ENCODE measurements at places on chromosomes 5 and 9.

- no peak for DNase-seq
Measured at GRCh38 chr5:116418016-116418415, 156.6 kb downstream of the SEMA6A start.

DNA sequence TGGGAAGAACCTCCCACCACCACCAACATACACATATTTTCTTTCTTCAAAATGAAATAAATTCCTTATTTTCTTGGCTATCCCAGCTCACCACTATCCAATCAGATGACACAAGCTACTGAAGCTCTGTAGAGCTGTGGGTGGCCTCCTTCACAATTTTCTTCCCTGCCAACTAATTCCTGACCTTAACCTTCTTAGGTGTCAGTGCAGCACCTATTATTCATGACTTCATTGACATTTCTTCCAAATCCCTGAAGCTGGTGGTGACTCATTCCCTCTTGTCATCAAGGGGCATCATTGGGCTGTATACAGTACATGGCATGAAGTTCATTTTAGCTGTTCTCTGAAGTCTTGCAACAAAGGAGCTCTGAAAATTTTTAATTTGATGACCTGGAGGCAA is 42.0 kb upstream of the ADRA1B start:
- DNase-seq: no peak

DNA sequence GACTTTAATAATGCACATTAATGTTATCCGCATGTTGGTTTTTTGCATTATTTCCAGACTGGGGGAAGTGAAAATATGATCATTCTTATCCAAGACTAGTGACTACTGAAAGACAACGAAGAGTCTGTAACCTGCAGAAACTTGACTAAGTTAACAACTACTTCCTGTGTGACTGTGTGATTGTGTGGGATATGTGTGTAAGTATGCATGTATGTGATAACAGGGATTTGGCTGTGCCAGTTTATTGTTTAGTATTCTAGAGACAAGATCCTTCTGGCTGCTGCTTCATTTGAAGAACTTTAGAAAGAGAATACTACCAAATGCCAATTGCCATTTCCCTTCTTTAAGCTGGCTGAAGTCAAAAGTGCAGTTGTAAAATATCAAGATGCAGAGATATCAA is 375.7 kb upstream of the PRR16 start:
- DNase-seq: no peak

- DNase-seq: no peak
Measured at GRCh38 chr5:10975945-10976344, 214.9 kb upstream of the DAP start.

DNA sequence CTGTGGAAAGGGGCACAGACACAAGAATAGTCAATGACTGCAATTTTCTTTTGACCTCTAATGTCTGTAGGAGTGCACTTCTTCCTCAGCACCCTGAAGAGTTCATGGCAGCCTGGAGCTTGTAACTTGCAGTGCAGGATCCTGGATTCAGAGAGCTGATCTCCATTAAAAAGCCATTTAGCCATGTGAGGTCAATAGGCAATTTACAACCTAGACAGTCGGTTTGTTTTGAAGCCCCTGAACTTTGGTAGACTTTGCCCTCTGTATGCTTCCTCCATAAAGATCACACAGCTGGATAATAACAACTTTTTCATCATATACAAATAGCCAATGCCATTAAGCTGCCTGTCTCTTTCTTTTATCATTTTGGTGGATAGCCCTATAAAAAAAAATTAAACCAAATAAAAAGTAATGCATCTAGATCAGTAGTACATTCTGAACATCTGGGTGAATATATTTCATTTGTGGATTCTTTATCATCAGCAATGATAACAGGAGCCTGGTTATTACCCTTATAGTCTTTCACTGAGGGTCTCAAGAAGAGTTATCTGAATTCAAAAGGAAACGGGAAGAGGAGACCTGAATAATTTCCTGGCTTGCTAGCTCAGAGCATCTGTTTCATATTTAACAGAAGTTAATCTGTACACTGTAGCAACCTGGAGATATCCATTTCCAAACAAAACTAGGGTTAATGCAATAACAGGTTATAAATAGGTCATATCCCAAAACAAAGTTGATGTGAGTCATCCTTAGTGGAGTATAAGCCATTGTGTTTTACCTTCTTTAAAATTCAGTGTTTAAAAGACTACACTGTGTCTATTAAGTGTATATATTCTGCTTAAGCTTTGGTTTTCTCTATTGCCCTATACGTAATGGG is 193.8 kb upstream of the ACTBL2 start:
- DNase-seq: no peak

DNA sequence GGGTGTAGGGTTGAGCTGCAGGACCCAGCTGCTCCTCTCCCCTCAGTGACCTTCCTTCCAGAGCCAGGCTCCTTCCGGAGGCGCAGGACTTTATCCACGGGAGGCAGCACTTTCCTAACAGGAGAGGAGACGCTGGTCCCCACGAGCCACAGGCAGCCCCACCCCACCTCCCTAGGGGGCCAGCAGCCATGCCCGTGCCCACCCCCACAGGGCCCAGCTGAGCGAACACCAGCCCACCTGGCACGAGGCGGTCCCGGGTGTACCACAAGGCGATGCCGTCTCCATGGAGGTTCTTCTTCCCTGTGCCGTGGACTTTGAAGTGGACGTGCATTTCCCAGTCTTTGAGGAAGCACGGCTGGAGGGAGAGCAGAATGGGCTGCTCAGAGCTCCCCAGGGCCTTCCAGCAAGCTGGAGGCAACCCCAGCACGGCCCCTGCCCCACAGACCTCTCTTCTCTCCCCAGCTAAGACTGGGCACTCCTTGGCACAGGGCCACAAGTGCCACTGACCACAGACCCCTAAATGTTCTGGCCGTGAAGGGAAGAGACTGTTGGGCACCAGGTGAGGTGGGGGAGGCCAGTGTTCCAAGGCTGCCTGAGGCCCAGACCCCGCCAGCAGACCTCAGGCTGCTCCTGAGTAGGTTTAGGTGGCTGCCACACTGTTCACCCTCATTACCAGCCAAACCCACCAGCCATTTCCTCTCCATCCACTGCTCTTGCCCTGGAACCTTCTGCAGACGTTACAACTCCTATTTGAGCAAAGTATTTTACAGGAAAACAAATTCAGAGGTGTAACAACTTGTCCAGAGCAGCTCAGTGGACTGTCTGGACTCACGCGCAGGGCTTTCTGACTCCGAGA is 13.0 kb downstream of the LMAN2 start:
- no peak for DNase-seq

GRCh38 chr5:151183456-151184245 is 26.1 kb upstream of the ANXA6 start:
- no peak for DNase-seq

GRCh38 chr5:97534166-97534565 is 351.1 kb upstream of the RIOK2 start:
- no peak for DNase-seq

DNA sequence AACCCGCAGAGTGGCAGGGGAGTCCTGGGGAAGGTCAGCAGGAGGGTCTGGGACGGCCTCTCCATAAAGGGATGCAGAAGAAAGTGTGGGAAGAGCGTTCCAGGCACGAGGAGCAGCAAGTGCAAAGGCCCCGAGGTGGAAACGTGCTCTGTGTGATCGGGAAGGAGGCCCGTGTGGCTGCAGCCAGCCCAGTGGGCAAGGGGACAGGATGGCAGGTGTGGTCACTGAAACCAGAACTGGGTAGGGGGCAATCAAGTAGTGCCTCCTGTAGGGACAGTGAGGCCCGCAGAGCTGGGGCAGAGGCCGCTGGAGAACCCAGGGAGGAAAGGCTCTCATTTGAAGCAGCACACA is 16.3 kb upstream of the LAMC3 start:
- DNase-seq: no peak

DNA sequence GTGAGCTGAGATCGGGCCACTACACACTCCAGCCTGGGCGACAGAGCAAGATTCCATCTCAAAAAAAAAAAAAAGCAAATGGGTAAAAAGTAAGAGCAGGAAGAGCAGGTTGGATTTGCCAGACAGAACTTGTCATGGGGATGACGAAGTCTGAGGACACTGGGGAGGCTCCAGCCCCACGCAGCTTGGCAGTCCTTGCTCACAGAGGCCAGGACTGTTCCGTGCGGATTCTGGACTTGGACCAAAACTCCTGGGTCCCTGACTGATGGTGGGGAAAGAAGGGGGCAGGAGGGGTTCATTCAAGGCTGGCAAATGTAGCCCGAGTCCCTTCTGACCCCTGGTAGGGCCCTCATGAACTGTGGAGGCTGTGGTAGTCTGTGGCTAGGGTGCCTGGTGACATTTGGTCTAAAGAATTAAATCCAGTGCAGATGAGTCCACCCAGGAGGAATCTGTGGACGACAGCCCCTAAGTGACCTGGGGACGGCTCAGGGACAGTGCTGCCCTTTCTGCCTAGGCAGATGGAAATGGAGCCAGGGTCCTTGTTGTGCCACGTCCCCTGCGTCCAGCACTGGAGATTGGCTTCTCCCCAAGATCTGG is 3.1 kb downstream of the FGD3 start:
- DNase-seq: no peak

GRCh38 chr5:98109561-98110006 is 663.9 kb upstream of the RGMB start:
- no peak for DNase-seq

GRCh38 chr5:80834710-80835109 is 125.5 kb upstream of the RASGRF2 start:
- no peak for DNase-seq

GRCh38 chr9:17799369-17799768 is 220.5 kb downstream of the SH3GL2 start:
- DNase-seq: no peak

- DNase-seq: no peak
Measured at GRCh38 chr5:161778796-161779195, 69.1 kb upstream of the GABRA1 start.

DNA sequence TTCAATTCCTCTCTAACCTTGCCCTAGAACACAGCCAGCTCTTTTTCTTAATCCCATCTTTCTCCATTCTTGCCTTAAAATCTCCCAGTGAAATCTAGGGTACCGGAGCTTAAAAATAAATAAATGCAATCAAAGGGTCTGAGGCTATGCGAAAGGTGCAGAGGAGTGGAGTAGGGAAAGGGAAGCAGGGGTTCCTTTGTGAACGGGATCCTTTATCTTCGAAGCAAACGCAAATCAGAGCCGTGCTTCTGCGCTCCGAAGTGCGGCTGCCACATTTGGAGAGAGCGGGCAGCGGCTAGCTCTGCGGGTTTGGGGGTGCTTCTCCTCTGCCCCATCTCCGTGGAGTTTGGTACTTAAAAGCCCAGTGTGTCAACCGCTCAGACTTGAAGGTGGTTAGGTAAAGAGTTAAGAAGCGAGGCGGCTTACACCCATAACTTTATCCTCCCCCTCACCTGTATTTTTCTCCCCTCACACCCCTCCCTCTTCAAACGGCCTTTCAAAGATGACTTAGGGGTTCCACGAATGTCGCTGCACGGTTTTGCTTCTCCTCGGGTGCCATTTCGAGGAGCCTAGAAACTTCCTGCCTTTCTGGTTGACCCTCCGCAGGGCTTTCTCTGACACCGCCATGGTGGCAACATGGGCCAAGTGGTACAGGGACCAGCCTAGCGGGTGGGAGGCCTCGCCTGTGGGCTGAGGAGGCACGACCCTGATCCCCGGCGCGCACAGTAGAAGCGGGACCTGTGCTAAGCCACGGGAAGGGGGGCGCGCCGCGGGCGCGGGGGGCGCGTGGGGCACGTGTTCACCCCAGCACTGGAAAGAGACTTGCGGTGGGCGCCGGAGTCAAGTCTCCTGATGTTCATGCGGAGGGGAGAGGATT is 31.7 kb upstream of the NFIB start:
- no peak for DNase-seq

GRCh38 chr5:2178071-2178477 is 295.3 kb upstream of the IRX4 start:
- DNase-seq: no peak

GRCh38 chr9:69466151-69466550 is 141.1 kb downstream of the ENTREP1 start:
- DNase-seq: no peak

DNA sequence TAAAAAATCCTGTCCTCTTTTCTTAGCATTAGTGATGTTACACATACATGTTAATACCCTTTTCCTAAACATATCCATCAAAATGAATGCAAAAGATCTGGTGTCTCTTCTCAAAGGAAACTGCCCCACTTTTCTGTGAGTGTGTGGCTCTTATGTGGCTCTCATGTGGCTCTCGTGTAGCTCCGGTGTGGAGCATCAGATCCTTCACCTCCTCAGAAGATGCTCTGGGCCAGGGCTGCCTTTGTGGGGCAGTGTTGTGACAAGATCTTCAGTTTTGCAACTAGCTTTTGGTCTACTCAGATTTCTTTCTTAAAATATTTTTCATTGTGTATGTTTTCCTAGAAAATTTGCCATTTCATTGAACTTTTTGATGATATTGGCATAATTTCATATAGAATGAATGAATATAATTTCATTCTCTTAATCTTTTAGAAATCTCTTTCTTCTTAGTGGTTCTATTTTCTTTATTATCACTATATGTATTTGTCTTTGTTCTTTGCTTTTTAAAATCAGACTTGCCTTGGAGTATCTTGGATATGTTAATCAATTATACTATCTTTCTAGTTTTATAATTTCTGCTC is 19.4 kb downstream of the GARNL3 start:
- DNase-seq: no peak

GRCh38 chr9:78923966-78924659 is 627.2 kb downstream of the PSAT1 start:
- DNase-seq: no peak

DNA sequence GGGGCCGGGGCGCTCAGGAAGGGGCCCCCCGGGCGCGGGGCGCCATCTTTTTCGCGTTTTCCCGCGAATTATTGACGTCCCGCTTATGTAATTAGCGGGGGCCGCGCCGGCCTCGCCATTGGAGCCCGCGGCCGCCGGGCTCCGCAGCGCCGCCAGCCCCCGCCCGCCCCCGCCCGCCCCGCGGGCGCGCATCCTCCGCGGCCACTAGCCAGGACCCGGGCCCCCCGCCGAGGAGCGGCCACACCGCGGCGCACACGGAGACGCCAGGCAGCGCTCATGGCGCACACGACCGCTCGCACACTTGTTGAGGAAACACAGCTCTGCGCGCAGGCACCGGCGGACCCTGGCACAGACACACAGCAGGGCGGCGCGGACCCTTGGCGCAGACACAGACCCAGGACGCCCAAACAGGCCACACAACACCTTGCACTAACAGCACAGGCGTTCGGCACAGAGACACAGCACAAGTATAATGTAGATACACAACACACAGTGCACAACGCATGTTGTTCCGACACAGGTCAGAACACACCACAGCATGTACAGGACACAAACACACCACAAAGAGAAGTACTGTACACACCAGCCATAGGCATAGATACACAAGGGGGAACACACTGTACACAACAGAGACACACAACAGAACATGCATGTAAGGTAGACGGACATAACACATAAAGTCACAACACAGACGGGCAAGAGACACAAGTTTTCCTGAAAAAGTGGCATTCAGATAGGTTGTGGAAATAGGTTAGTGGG is 467 bp upstream of the PHF19 start:
- DNase-seq: no peak

All from activated gamma-delta T cell treated with anti-CD3 and anti-CD28 coated beads, Interleukin-2, amount 50 U/mL, for 16 hours (primary cell).